CD4-positive, alpha-beta memory T cell (primary cell): ENCODE measurements at places on chromosomes 5 and 9. TPM values are rescaled to one million over a fixed set of nuclear protein-coding genes. Genes with fewer than 3 reads are reported as not detected.

DNA sequence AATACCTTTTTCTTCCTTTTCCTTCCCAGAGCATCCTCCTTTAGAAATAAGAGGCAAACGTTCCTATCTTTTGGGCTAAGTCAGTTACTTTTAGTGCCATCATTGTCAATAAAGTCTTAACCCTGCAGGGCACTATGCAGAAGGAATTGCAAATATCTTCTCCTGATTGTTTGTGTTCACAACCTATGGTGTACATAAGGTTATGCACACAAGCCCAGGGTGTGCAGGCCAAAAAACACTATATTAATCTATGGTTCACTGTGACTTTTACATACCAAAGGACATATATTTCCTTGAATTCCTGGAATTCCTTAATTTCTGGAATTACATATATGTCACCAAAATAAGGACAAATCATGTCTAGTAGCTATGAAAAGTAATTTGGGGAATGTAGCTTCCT lies 493.5 kb downstream of the MTRR start:
- DNase-seq = no peak

DNA sequence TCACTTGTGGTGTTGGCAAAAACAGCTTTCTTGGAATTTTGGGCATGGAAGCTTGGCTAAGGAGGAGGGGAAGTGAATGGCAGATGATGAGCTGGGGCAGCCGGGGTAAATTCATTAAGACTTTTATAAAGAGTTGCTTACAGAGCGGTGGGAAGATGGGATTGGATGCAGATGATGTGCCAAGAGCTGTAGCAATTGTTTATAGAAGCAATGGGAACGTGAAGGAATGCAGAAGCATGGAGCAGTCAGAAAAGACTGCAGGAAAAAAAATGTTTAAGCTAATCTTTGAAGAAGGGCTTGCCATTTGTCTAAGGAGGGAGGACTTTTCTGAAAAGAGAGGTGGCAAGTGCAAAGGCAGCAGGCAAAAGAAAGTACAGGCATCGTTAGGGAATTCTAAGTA lies 86.6 kb upstream of the SHISAL2B start:
- no peak for DNase-seq

GRCh38 chr5:132468656-132469379 lies 21.8 kb downstream of the IRF1 start:
- DNase-seq = no peak

GRCh38 chr5:111214052-111214742 lies 10.0 kb upstream of the CAMK4 start:
- DNase-seq = no peak

DNA sequence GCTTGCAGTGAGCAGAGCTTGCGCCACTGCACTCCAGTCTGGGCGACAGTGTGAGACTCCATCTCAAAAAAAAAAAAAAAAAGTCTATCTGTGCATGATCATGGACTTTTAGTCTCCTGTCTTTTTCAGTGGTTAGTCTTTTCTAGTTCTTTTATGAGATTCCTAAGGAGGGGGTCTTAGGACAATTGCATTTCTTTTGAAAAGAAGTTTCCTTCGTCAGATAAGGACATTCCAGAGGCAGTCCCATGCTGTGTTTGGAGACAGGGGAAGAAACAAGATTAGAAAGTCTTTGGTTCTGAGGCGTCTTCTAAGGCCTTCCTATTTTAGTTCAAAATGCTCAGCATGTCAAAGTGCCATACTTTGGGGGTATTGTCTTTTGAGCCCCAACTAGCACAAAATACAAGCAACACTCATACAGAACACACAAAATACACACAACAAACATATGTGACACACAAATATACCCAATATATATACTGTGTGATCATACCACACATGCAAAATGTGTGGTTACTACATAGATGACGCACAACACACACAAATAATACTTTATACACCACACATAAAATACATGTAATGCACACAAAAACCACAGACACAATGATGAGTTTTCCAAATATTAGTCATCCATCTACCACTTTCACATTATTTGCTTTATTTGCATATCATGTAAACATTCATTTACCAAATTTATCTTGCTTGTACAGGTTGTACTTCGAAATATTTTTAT lies 394.5 kb downstream of the SPATA31D1 start:
- no peak for DNase-seq

GRCh38 chr5:95778713-95779436 lies 43.7 kb downstream of the GLRX start:
- DNase-seq = no peak

DNA sequence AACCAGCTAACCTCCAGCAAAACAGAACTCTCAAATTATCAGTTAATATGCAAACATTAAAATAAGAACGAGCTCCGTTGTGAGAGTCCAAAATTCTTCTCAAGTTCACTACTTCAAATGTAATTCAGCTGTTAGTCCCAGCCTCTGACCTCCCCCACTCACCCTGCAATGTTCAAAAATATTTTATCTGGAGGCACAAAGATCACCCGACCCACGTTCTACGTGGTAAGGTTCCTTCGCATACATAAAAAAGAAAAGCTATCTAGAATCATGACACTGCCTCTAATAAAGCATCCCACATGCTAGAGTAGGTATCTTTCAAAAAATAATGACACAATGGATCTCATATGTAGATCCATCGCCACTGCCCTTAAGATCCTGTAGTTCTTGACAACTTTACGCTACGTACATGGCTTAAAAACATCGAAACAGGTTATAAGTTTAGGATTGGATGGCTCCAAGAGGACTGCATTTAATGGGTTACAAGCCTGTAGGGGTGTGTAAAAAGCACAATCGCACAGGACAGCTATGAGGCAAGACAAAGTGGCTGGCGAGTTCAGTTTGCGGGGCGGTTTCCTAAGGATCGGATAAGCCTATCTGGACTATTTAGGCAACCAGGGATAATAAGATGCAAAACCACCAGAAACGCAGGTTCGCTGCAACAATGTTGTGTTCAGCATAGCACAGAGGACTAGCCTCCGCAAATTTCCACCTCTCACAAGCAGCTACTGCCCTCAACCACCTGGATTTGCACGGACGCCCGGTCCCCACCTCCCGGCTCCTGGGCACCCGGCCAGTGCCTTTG lies 969 bp downstream of the CLK4 start:
- DNase-seq = no peak

- DNase-seq = no peak
These were observed 85.3 kb downstream of the NFIB start for GRCh38 chr9:14228602-14229001.

DNA sequence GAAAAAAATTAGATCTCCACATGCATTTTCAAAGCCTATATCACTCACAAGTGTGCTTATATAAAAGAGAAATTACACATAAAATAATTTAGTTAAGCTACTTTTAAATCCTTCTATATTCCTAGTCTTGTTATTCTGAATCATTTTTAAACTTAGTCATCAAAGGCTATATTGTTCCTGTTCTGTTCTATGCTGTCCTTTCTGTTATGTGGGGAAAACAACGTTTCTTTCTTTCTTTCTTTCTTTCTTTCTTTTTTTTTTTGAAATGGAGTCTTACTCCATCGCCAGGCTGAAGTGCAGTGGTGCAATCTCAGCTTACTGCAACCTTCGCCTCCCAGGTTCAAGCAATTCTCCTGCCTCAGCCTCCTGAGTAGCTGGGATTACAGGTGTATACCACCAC lies 389.2 kb upstream of the FTMT start:
- no peak for DNase-seq

- no peak for DNase-seq
These were observed 51.1 kb downstream of the C9orf50 start for GRCh38 chr9:129569502-129570449.

GRCh38 chr5:2303431-2304100 lies 420.8 kb upstream of the IRX4 start:
- no peak for DNase-seq

- no peak for DNase-seq
These were observed 567.5 kb downstream of the ELAVL2 start for GRCh38 chr9:23258569-23258968.

DNA sequence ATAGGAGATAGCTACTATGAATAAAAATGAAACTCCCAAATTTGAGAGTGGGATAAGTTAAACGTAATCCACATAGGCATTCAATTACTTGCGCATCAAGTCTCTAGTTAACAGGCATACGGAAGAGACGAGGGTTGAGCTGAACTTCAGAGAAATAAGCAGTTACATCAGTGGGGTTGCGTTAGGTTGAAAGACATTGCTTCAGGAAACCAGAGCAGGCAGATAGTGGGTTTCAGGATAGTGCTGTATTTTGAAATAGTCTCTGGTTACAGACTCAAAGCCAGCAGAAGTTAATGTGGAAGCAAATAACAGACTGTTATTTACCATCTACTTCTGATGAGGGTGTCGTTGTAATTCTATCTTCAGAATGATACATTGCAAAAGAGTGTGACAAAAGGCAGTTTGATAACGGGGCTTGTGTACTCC lies 533.4 kb downstream of the PDE4D start:
- no peak for DNase-seq

DNA sequence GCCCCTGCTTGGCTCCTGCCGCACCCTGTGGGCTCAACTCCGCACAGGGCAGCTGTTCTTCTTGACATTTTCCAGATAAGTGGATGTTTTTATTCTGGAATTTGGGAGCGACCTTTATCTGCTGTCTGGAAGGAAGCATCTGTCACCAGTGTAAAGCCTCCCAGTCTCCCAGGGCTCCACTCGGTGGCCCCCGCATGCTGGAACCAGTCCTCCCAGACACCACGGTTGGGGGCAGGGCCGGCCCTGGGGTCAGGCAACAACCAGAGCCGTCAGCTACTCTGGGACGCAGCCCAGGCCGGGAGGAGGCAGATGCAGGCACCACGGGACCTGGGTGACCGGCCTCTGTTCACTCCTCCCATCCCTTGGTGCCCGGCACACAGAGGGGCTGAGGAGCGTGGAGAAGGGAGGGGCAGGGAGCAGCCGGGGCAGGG lies 92.8 kb upstream of the ADAMTS2 start:
- DNase-seq = no peak

The MARCHF3 gene
- 3.3 TPM for total RNA-seq

The TEX48 gene
- total RNA-seq = not detected

The GABRG2 gene
- total RNA-seq = not detected

The LCP2 gene
- total RNA-seq = 291 TPM

The BSPRY gene
- total RNA-seq = not detected

The EPB41L4A gene
- 1.00 TPM for total RNA-seq
